Activated gamma-delta T cell treated with anti-CD3 and anti-CD28 coated beads, Interleukin-2, amount 50 U/mL, for 16 hours (primary cell): ENCODE measurements at places on chromosomes 4 and X.

DNA sequence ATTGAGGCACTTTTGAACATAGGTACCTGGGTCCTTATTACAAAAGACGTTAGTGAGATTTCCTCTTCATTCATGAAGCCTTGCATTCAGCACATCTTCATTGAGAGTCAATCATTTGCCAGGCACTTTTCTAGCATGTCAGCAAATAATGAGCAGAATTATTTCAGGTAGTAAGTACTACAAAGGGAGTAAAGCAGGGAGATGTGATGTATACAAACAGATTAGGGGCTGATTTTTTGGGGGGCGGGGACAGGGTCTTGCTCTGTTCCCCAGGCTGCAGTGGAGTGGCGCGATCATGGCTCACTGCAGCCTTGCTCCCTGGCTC lies 638 bp upstream of the CCKAR start:
- DNase-seq, result no peak

- peak; percentile 43 for DNase-seq
These were observed 33.7 kb upstream of the STX18 start for GRCh38 chr4:4575284-4576211.

DNA sequence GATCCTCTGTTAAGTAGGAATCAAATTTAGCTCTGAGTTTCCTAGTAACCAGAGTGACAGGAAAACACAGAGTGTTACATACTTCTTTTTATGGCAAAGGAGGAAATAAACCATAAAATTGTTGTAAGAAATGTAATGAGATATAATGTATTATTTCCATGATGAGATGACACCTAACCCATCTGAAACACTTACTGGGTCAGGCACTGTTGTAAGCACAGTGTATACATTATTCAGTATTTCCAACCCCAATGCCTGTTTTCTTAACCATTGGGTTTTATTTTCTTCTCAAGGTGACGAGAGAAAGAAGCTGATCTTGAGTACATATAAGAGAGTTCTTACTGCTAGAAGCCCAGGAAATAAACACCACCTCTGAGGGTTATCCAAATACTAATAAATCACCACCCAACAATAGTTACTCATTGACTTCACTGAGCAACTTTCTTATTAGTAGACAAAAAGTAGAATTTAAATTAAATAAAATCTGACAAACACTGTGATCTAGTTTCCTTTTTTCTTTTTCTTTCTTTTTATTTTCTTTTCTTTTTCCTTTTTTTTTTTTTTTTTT lies 4.2 kb upstream of the ENAM start:
- no peak for DNase-seq

DNA sequence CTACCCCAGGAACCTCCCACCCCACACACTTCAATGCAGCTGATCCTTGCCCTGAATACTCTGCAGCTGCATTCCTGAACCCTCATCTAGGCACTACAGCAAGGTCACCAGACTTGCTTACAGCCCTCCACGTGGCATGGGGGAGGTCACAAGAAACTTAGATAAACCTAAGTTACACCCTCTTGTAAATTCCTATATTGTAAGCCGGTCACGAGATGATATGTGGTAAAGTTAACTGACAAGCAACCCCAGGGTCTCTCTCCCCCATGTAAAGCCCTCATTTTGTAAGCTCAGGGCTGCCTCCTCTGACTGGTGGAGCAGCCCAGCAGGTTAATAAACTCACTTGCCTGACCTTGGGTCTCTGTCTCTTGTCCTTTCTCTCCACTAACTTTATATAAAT lies 570.7 kb downstream of the PCDH7 start:
- DNase-seq, result no peak

GRCh38 chr4:139524062-139524631 lies 31.9 kb downstream of the SETD7 start:
- DNase-seq, result no peak
